ENCODE measurements at places on chromosomes 1 and 21.
A peak's percentile ranks its signal among the peaks of the same experiment; 100 is the strongest.

GRCh38 chr1:22210636-22211035 is 67.7 kb upstream of the WNT4 start:
- DNase-seq = no peak

GRCh38 chr1:182185842-182186756 is 124.6 kb upstream of the ZNF648 start:
- no peak for DNase-seq

- no peak for DNase-seq
These were observed 268.3 kb downstream of the ASTN1 start for GRCh38 chr1:176896216-176896615.

DNA sequence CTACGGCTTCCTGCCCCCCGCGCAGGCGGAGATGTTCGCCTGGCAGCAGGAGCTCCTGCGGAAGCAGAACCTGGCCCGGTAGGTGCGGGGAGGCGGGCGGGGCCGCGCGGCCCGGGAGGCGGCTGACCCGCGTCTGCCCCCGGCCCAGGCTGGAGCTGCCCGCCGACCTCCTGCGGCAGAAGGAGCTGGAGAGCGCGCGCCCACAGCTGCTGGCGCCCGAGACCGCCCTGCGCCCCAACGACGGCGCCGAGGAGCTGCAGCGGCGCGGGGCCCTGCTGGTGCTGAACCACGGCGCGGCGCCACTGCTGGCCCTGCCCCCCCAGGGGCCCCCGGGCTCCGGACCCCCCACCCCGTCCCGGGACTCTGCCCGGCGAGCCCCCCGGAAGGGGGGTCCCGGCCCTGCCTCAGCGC is 16.6 kb downstream of the NOC2L start:
- DNase-seq = no peak

DNA sequence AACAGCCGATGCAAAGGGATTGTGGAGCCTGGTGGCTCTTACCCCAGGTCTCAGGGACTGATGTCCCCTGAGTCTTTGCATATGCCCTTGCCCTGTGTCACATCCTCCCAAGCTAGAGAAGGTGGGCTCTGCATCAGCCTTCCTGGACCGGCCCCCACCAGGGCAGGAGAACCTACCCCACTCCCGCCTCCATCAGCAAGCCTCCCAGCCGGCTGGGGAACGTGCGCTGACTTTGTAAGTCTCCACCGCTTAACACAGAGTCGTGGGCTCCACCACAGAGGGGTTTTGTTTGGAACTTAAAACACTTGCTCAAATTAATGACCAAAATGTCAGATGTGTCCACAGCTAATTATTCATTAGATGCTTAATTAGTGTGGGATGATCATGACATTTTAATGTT is 255.2 kb upstream of the VAMP3 start:
- DNase-seq = no peak

DNA sequence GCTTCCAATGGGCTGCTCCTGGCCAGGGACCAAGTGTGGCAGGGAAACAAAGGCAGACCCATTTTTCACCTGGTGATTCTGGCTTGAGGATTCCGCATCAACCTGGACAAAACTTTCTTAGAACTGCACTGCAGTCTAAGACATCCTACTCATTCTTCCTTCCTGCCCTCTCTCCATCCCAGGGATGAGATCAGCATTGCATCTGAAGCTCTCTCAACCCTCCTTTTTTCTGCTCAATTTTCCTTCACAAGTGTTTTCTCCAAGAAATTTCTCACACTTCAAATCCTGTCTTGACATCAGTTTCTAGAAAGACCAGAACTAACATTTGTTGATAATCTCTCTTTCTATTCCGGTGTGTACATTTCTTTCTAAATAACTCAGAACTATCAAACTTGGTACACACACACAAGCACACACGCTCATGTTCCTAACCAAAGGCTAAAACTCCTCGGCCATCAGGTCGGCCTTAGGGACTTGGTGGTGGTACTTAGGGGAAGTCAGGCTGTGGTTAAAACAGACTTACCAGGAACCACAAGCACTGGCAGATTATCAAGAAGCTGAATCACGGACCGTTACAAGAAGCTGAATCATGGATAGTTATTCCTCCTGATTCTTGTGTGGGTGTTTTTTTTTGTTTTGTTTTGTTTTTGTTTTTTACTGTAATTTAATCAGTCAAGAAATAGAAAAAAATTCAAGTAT is 21.0 kb upstream of the CXADR start:
- DNase-seq = peak; percentile 45

DNA sequence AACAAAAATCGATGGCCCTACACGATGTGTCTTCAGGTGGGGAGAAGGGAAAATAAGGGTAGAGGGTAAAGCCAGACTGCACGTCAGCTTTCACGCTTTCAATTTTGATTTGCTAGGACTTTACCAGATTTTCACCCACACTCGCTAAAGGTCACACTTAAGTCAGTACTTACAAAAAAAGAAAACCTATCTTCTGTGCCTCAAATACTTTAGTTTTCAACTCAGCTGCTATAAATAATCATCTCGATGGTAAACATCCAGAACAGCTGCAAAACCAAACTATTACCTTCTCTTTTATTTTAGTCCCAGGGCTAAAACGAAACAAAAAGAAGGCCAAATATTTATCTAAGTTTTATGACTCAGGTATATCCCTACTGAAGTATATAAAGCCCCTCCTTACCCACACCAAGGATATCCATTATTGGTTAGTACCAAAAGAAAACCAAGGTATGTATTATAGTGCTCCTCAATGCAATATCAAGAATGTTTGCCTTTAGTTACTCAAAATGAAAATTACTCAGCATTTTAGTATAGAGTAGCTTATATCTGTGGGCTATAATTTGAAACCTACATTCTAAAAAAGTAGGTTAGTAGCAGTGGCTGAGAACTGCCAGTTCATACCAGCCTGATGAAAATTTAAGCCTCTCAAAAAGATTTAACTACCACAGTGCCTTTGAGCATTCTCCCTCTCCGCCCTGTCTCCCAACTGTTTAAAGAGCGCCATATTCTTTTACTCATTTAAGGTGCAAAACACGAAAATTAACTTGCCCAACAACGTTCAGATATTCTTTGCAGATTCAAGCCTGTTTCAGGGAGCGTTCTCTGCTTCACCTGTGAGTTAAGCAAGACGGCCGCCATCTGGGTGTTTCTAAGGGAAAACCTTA is 1.5 kb downstream of the CSDE1 start:
- DNase-seq = no peak

DNA sequence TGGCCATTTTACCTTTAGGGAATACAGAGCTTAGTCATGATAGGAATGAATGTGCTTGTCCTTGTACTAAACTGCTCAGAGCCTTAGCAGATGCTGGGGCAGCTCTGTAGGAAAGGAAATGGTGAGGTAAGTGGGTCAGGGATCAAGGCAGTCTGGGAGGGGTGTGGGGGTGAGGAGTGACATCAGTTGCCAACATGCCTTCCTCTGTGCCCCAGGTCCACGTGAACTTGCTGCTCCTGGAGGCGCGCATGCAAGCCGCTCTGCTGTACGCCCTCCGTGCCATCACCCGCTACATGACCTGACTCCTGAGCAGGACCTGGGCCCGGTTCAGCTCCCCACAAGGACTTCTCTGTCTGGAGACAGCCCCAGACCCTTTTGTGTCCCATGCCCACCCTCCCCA is 21.2 kb downstream of the SESN2 start:
- no peak for DNase-seq

DNA sequence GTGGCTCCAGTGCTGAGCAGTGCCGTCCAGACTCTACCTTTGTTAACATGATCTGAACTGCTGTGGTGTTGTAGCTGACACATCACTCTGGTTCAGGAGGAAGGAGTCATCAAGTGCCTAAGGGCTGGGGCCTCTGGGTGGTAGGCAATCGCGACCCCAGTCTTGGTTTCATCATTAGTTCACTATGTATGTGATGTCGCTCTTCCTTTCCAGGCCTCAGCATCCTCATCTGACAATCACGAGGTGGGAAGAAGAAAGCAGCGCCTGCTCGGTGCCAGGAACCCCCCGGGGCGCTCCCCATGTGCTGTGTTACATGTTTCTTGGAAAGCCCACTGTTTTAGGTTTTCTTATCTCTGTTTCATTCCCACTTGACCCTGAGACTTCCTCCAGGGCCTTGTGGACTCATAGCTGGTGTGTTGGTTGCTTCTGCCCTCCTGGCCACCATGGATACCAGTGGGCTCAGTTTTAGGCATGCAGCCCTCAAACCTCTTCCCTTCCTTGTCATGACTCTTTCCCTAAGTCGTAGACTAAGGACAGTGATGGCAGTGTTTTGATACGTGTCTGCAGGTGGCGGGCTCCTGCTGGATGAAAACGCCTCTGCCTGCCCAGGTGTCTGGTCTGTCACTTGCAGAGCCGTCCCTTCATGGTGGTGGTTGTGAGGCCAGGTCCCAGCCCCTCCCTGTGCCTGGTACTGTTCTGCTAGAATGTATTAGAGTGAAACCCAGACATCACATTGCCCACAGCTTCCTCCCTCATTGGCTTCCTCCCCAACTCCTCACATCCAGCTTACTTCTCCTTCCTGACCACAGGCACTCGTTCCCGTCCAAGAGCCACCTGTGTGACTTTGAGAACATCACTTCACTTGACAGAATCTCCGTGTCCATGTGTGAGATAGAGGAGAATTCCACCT is 17.2 kb upstream of the FOXO6 start:
- no peak for DNase-seq

- DNase-seq = no peak
These were observed 2.6 kb downstream of the LACTBL1 start for GRCh38 chr1:22970096-22970495.

GRCh38 chr1:204278251-204278650 is 64.5 kb upstream of the GOLT1A start:
- DNase-seq = no peak

- DNase-seq = no peak
These were observed at the start of gene APOBEC4 for GRCh38 chr1:183652547-183653461. TSS of gene APOBEC4 (minus strand) at chr1:183653316. CDS start at chr1:183648781, 4,535 bp downstream.

DNA sequence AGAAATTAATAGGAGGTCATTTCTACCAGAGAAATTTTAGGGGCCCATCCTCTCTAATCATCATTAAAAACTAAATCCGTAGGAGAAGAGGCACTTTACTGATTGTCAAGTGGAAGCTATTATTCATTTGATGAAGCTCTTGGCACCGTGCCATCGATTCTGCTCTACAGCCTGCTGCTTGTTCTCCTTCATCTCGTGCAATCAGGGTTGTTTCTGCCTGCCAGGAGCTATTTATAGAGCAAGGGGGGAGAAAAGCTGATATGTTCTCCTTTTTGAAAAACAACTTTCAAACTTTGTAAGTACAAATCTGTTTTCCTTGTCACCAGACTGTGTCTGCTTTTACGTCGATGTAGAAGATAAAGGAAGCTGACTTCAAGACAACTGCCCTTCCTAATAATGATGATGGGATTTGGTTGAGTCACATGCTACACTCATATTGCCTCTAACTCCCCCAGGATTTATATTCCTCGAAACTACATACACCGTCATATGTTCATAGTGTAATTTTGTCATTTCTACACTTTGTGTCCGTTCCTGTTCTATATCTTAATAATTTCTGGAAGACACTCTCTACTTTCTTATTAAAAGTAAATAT is 169.6 kb upstream of the LHX8 start:
- DNase-seq = no peak

DNA sequence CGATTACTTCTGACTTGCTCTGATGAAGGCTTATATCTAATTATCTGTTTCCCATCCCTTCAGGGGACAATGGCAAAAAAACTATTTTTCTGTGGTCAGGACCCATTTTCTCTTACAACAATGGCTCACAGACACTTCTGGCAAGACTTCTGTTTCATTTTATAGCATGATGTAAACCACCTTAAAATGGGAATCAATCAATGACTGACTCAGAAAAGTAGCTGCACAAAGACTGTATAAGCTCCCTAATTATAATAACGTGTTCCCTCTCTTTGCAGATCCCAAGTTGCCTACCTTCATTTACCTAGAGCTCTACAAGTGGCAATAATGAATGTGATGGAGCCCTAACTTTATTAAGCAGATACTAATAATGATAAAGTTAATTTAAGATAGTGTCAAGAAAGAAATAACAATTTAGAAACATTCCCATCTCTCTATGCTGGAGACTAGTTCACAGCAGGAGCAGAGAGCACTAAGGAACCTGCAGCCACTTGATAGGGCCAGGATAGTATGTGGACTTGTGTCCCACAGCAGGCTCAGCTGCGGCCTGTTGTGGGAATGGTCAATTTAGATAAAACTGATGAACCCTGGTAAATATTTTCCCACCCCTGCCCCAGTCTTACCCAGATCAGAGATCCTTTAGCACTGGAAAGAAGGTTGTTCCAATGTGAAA is 538 bp downstream of the GBP2 start:
- DNase-seq = no peak

DNA sequence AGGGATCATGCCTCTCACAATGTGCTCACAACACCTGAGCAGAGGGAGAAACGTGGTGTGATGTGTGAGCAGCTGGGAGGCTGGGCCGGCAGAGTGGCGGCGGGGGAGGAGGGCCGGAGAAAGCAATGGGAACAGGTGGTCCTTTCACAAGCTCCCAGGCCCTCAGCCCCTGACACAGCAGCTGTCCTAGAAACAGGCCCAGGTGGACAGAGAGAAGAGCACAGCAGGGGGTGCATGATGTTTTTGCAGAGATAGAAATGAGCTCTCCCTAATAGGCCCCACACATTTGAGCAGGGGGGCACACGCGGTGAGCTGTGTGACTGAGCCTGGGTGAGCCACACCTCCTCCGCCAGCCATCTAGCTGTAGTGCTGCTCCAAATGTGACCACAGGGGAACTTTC is 7.6 kb upstream of the RGS16 start:
- no peak for DNase-seq

- no peak for DNase-seq
These were observed 54.9 kb upstream of the BACE2 start for GRCh38 chr21:41112740-41113692.

- DNase-seq = no peak
These were observed 197.7 kb upstream of the POU3F1 start for GRCh38 chr1:38244218-38244845.

GRCh38 chr1:218867941-218868626 is 305.6 kb upstream of the LYPLAL1 start:
- DNase-seq = no peak
